ENCODE measurements at places on chromosomes 7 and 10. TPM values are rescaled to one million over a fixed set of nuclear protein-coding genes. Genes with fewer than 3 reads are reported as not detected.
A peak's percentile ranks its signal among the peaks of the same experiment; 100 is the strongest.

The SKAP2 gene
- total RNA-seq: 12.3 TPM

The MYH16 gene
- not detected for total RNA-seq

The SPDYE8 gene
- not detected for total RNA-seq

The FEZF1 gene
- not detected for total RNA-seq

The AGR2 gene
- not detected for total RNA-seq

The BAIAP2L1 gene
- total RNA-seq: 1.5 TPM

The CALHM3 gene
- total RNA-seq: not detected

The ATAD1 gene
- total RNA-seq: 92.3 TPM

The SORCS1 gene
- total RNA-seq: 1.4 TPM

GRCh38 chr7:42431873-42432272 is 194.9 kb upstream of the GLI3 start:
- H3K36me3 ChIP-seq: no peaks in the 10 kb centered on the region
- H3K4me1 ChIP-seq: no peaks in the 10 kb centered on the region
- no peaks in the 10 kb centered on the region for H3K27me3 ChIP-seq
- H3K4me3 ChIP-seq: no peak overlapping the region
- no peak overlapping the region for H3K27ac ChIP-seq

DNA sequence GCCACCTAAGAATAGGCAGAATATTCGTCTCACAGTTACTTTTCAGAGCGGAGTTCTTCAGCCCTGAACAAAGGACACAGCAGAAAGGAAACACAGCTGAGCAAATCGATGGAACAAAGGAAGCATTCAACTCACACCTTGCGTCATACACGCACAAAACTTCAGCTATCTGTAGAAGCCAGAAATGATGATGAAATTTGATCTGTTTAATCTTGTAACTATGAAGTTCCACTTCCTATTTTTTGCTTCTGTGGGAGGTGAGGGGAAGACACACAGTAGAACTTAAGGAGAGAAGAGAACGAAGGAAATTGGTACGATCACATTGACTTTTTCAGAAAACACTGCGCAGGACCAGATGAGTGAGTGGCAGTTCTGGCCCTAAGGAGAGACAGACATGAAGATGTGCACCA is 26.2 kb downstream of the FAM171A1 start:
- H3K4me3 ChIP-seq: no peak overlapping the region
- peak overlapping the region; percentile 52 for H3K27ac ChIP-seq

- no peaks in the 10 kb centered on the region for H3K27me3 ChIP-seq
- no peaks in the 10 kb centered on the region for H3K36me3 ChIP-seq
- H3K27ac ChIP-seq: no peak overlapping the region
- H3K4me3 ChIP-seq: no peak overlapping the region
- DNase-seq: no peak
Observed at GRCh38 chr10:8113616-8114015, 59.1 kb downstream of the GATA3 start.

- H3K4me3 ChIP-seq: no peak overlapping the region
- no peaks in the 10 kb centered on the region for H3K4me1 ChIP-seq
- no peaks in the 10 kb centered on the region for H3K27me3 ChIP-seq
Observed at GRCh38 chr10:53135213-53135896, 362.8 kb upstream of the MBL2 start.

GRCh38 chr7:81685270-81685868 is 84.5 kb downstream of the HGF start:
- H3K27ac ChIP-seq: no peak overlapping the region
- peaks cover 11% of the 10 kb centered on the region for H3K4me1 ChIP-seq
- H3K27me3 ChIP-seq: no peaks in the 10 kb centered on the region
- no peaks in the 10 kb centered on the region for H3K36me3 ChIP-seq
- no peak overlapping the region for H3K4me3 ChIP-seq
- DNase-seq: no peak

DNA sequence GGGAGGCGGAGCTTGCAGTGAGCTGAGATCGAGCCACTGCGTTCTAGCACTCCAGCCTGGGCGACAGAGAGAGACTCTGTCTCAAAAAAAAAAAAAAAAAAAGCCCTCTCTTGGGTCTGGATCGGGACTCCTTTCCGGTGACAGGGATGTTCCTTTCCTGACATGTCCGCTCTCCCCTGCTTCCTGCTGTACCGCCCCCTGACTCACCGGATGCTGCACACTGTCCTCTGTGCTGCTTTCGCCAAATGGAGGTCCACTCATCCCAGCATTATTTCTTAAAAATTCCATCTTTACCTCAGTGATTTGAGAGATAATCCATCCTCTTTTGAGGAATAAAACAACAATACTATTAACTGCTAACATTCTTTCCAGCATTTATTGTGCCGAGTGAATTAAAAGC is 113.8 kb upstream of the EEPD1 start:
- H3K4me1 ChIP-seq: peaks cover 69% of the 10 kb centered on the region
- no peak overlapping the region for H3K4me3 ChIP-seq
- no peak for DNase-seq
- H3K36me3 ChIP-seq: no peaks in the 10 kb centered on the region

DNA sequence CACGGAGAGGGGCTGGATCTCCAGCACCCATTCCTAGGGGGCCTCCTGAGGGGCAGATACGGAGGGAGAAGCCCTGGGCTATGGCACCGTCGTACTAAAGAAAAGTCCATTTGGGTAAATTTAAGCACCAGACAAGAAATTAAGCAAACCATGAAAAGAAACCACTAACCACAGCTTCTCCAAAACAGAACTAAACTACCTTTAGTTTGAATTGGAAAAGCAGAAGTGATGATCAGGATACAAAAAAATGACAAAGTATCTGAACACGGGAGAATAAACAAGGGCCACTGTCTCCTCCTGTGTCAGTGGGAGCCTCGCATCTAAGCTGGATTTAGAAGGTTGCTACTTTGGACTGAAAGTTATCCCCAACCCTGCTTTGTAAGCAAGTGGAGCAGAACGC is 69.1 kb downstream of the DIP2C start:
- DNase-seq: no peak
- H3K4me1 ChIP-seq: peaks cover 32% of the 10 kb centered on the region

- no peaks in the 10 kb centered on the region for H3K36me3 ChIP-seq
- DNase-seq: no peak
- H3K27me3 ChIP-seq: peaks cover 25% of the 10 kb centered on the region
- no peaks in the 10 kb centered on the region for H3K4me1 ChIP-seq
- H3K27ac ChIP-seq: no peak overlapping the region
Observed at GRCh38 chr7:104848138-104848990, 165.6 kb upstream of the KMT2E start.

DNA sequence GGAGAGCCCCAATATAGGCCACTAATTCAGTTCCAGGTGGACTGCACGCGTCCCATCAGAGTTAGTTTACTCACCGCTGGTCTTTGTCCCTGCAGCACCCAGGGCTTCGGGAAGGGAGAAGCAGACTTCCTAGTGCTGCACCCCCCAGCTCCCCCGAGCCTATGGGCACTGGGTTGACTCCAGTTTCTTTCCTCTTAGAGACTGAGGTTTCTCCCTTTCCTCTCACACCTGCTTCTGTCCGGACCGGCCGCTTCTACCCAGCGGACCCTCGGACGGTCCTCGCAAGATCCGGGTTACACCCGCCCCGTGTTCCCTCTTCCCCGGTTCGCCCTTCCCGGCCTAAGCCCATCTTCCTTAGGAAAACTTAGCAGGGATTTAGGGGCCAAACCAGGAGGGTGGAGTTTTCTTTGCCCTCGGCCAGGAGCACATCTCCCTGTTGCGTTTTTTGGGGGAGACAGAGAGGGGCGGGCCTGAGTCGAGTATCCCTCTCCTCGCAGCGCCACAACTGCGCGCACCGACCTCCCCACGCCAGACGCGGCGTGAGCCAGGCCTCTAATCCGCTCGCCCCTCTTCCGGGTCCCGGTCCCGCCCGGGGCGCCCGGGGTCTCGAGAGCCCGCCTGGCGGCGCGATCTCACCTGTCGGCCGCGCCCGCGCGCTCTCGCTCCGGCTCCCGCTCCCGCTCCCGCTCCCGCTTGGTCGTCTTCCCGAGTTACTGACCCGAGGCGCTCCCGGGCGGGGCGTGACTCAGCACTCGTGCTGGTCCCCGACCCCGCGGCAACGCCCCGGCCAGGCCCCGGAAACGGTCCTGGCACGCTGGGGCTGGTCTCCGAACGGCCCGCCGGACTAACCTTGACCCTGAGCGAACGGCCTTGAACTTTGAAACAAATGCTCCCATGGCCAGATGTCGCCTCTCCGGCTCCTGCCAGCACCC is at the start of gene AIFM2:
AIFM2 (minus strand) TSS at position 728 of the 932 bp plus-strand sequence. CDS start 8,741 bp downstream, outside the sequence.
- peak; percentile 84 for DNase-seq
- peak within 1 kb of the TSS; percentile 68 for H3K4me3 ChIP-seq
- H3K36me3 ChIP-seq: no peaks in the 10 kb centered on the region
- peak within 1 kb of the TSS; percentile 79 for H3K27ac ChIP-seq
- no peaks in the 10 kb centered on the region for H3K27me3 ChIP-seq
- H3K4me1 ChIP-seq: peaks cover 27% of the 10 kb centered on the region

DNA sequence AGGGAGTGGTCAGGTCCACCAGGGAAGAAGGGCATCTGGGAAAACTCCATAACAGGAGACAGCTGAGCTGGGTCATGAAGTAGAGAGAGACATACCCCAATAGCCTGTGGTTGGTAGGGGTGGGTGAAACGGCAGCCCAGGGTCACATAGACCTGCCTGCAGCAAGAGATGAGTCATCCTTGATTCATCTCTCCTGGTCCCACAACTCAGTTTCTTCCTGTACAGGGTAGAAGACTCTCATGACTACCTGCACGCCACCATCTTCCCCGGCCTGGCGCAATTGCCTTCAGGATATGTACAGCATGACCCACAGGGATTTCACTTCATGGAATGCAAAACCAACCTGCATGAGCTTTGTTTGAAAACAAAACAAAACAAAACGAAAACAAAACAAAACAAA is 45.1 kb upstream of the ADAM12 start:
- H3K4me1 ChIP-seq: no peaks in the 10 kb centered on the region
- no peak overlapping the region for H3K27ac ChIP-seq

DNA sequence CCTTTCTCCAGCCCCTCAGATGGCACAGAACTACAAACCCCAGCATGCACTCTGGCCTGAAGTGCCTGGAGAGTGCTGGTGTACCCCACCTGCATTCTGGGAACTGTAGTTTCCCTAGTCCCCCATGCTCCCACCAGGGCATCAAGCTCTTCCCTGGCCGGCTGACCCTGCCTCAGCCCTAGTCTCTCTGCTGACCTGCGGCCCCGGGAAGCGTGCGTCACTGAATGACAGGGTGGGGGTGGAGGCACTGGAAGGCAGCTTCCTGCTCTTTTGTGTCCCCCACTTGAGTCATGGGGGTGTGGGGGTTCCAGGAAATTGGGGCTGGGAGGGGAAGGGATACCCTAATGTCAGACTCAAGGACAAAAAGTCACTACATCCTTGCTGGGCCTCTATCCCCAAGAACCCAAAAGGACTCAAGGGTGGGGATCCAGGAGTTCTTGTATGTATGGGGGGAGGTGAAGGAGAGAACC is 2.1 kb downstream of the NOS3 start:
- peaks cover 7% of the 10 kb centered on the region for H3K36me3 ChIP-seq
- DNase-seq: peak; percentile 75
- no peaks in the 10 kb centered on the region for H3K27me3 ChIP-seq
- H3K4me1 ChIP-seq: peaks cover 8% of the 10 kb centered on the region

- H3K4me1 ChIP-seq: peaks cover 45% of the 10 kb centered on the region
- peak overlapping the region; percentile 98 for H3K27ac ChIP-seq
- H3K4me3 ChIP-seq: peak overlapping the region; percentile 63
Observed at GRCh38 chr10:110496553-110497437, 912 bp upstream of the DUSP5 start.

DNA sequence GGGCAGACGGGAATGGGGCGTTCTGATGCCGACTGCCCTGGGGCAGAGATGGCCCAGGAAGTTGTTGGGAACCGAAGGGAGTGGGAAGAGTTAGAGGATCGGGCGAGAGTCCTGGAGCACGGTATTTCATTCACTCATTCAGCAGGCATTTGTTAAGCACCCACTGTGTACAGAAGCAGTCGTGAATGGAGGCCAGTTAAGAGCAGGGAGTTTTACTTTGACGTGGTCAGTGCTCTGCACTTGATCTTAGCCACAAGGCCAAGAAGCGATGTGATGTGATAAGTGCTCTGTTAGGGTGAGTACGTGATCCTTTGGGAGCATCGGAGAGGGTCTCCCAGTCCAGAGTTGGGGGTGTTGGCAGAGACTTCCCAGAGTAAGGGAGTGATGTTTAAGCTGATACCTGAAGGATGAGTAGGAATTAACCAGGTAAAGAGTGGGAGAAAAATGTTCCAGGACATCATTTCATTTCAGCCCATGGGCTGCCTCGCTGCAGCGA is 890 bp downstream of the ZFYVE27 start:
- no peak for DNase-seq
- no peaks in the 10 kb centered on the region for H3K27me3 ChIP-seq
- H3K36me3 ChIP-seq: no peaks in the 10 kb centered on the region
- H3K27ac ChIP-seq: peak overlapping the region; percentile 91
- H3K4me3 ChIP-seq: peak overlapping the region; percentile 96

DNA sequence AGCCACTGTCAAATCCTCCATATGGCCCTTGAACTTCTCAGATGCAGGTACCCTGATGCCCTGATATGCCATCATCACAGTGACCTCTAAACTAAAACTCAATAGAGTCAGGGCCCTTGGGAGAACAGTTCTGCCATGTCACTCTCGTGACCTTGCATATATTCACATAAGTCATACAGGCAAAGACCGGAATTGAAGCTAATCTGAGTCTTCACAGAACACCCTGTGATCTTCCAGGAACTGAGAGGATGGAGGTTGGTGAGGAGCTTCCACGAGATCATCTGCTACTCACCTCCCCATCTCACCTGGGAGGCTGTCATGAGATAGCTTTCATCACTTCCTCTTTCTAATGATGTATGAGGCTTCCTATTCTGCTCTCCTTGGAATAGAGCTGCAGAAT is 228.7 kb upstream of the CCDC6 start:
- H3K27me3 ChIP-seq: no peaks in the 10 kb centered on the region
- H3K36me3 ChIP-seq: no peaks in the 10 kb centered on the region
- H3K4me3 ChIP-seq: no peak overlapping the region
- no peaks in the 10 kb centered on the region for H3K4me1 ChIP-seq
- no peak overlapping the region for H3K27ac ChIP-seq
- no peak for DNase-seq

DNA sequence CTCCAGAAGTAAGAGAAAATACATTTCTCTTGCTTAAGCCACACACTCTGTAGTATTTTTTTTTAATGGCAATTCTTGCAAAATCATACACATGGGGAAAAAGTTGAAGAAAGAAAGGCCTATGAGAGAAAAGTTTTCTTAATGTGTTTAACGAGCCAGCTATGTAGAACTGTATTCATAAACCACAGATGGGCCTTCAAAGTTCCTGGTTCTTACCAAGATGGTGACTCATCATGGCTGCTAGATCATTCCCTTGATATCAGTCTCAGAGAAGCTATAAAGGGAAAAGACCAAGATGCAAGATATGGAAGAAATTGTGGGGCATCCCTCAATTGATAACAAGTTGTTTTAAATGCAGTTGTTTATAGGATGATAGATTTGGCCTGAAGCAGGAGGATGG is 992.7 kb upstream of the MBL2 start:
- H3K4me1 ChIP-seq: no peaks in the 10 kb centered on the region
- no peak overlapping the region for H3K27ac ChIP-seq
- H3K27me3 ChIP-seq: no peaks in the 10 kb centered on the region
- no peak for DNase-seq

All from heart right ventricle (tissue), 16 donors.